ENCODE measurements at places on chromosomes 5 and 9. TPM values are rescaled to one million over a fixed set of nuclear protein-coding genes. Genes with fewer than 3 reads are reported as not detected.

DNA sequence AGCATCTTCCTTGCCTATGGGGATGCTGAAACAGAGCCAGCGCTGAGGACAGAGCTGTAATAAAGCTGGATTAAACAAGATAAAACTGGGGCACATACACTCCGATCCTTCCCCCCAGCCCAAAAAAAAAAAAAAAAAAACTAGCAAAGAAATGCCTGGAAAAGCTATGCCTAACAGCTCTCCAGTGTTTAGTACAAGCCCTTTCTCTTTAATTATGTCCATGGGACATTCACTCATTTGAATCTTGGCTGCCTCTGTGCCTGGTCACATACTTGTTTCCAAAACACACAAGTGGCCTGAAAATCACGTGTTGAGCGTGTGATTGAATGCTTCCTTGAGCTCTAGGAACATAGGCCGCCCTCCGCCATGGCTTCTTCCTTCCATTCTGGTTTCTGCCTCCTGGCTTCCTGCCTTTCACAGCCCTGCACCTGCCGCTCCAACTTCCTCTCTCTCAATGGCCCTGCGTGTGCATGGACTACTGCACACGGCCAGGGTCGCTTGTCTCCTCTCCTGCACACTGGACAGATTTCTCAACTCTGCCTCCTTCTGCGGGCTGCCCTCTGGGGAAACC is 111.0 kb upstream of the RETREG1 start:
- no peaks in the 10 kb centered on the region for H3K27me3 ChIP-seq
- H3K36me3 ChIP-seq, result peaks cover 12% of the 10 kb centered on the region
- no peak overlapping the region for H3K4me3 ChIP-seq
- peak; percentile 54 for DNase-seq
- H3K4me1 ChIP-seq, result peaks cover 11% of the 10 kb centered on the region

DNA sequence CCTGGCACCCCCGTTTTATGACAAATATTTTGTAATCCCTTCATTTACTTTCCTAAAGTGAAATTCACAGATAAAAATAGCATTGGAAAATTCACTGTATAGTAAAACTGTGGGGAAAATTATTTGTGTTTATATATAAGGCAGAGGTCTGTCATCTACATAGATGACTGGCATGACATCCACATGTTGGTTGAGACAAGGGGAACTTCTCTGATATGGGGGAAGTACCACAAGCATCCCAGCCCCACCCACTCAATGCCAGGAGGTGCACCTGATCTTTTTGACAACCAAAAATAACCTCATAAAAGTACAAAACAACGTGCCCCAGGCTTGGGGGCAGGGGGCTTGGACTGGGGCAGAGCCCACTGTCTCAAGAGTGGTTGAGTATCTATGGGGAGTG is 6.3 kb upstream of the TDRD7 start:
- no peak overlapping the region for H3K27ac ChIP-seq
- H3K4me3 ChIP-seq, result no peak overlapping the region

- no peaks in the 10 kb centered on the region for H3K36me3 ChIP-seq
- H3K27ac ChIP-seq, result no peak overlapping the region
- H3K4me3 ChIP-seq, result no peak overlapping the region
- no peaks in the 10 kb centered on the region for H3K27me3 ChIP-seq
These were observed 209.8 kb downstream of the ENC1 start for GRCh38 chr5:74430631-74431289.

GRCh38 chr5:62780888-62781287 is 202.3 kb downstream of the LRRC70 start:
- no peaks in the 10 kb centered on the region for H3K4me1 ChIP-seq
- H3K27ac ChIP-seq, result no peak overlapping the region
- H3K27me3 ChIP-seq, result no peaks in the 10 kb centered on the region

GRCh38 chr5:172452398-172453205 is 1.7 kb downstream of the SH3PXD2B start:
- H3K4me3 ChIP-seq, result peak overlapping the region; percentile 83
- no peaks in the 10 kb centered on the region for H3K36me3 ChIP-seq
- peak overlapping the region; percentile 73 for H3K27ac ChIP-seq
- peaks cover 3% of the 10 kb centered on the region for H3K4me1 ChIP-seq

DNA sequence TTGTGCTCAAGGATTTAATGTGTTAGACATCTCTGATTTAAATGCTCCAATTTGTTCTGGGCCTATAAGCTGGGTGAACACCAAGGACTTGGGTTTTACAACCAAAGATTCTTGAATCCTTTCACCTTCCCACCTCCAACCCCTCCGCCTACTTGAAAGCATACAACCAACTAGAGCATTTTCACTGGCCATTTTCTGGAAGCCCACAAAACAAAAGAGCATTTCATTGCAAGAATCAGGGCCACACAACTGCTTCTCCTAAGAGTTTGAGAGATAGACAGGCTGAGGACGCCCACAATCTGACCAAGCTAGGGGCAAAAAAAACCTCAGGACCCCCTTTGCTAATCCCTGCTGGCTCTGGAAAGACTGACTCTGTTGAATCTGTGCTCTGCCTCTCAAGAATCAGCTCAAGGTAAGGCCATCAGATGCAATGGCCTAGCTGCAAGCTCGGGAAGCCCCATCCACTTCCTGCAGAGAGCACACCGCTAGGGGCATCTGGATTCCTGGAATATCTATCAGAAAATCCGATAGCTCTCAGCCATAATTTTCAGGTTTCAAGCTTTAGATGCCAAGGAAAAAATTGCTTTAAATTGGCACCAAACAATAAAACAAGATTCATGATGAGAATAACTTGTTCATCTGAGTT is 57.7 kb downstream of the RETREG1 start:
- H3K27ac ChIP-seq, result no peak overlapping the region
- no peaks in the 10 kb centered on the region for H3K4me1 ChIP-seq
- H3K4me3 ChIP-seq, result no peak overlapping the region
- H3K36me3 ChIP-seq, result no peaks in the 10 kb centered on the region
- DNase-seq, result no peak
- H3K27me3 ChIP-seq, result no peaks in the 10 kb centered on the region

- no peak overlapping the region for H3K4me3 ChIP-seq
- no peaks in the 10 kb centered on the region for H3K4me1 ChIP-seq
- no peak overlapping the region for H3K27ac ChIP-seq
- no peak for DNase-seq
- H3K27me3 ChIP-seq, result no peaks in the 10 kb centered on the region
These were observed 42.2 kb downstream of the SECISBP2 start for GRCh38 chr9:89360465-89360864.

- no peaks in the 10 kb centered on the region for H3K27me3 ChIP-seq
- H3K36me3 ChIP-seq, result no peaks in the 10 kb centered on the region
- H3K4me1 ChIP-seq, result no peaks in the 10 kb centered on the region
- no peak overlapping the region for H3K4me3 ChIP-seq
- peak overlapping the region; percentile 53 for H3K27ac ChIP-seq
These were observed 95.3 kb downstream of the RGS3 start for GRCh38 chr9:113558632-113559502.

GRCh38 chr5:10059980-10060379 is 189.7 kb downstream of the ATPSCKMT start:
- no peaks in the 10 kb centered on the region for H3K36me3 ChIP-seq
- DNase-seq, result no peak
- no peaks in the 10 kb centered on the region for H3K4me1 ChIP-seq
- H3K27me3 ChIP-seq, result no peaks in the 10 kb centered on the region

- H3K27ac ChIP-seq, result no peak overlapping the region
- no peaks in the 10 kb centered on the region for H3K27me3 ChIP-seq
- no peak for DNase-seq
- H3K4me1 ChIP-seq, result no peaks in the 10 kb centered on the region
- peak overlapping the region; percentile 54 for H3K4me3 ChIP-seq
- no peaks in the 10 kb centered on the region for H3K36me3 ChIP-seq
These were observed 35.5 kb upstream of the ADAMTSL1 start for GRCh38 chr9:18438300-18438925.

- H3K36me3 ChIP-seq, result no peaks in the 10 kb centered on the region
- H3K4me3 ChIP-seq, result no peak overlapping the region
- H3K4me1 ChIP-seq, result no peaks in the 10 kb centered on the region
- no peaks in the 10 kb centered on the region for H3K27me3 ChIP-seq
- no peak for DNase-seq
These were observed 76.2 kb upstream of the SPIN1 start for GRCh38 chr9:88312045-88312444.

- no peak overlapping the region for H3K27ac ChIP-seq
- no peaks in the 10 kb centered on the region for H3K27me3 ChIP-seq
- no peak for DNase-seq
These were observed 156.4 kb downstream of the GABBR2 start for GRCh38 chr9:98552331-98552730.

DNA sequence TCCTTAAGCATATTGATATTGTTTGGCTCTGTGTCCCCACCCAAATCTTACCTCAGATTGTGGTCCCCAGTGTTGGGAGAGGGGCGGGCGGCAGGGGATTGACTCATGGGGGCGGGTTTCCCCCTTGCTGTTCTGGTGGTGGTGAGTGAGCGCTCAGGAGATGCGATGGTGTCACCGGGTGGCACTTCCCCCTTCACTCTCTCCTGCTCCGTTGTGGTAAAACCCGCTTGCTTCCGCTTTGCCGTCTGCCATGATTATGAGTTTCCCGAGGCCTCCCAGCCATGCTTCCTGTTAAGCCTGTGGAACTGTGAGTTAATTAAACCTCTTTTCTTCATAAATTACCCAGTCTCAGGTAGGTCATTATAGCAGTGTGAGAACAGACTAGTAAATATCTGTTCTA is 229.1 kb downstream of the IRX2 start:
- no peak overlapping the region for H3K27ac ChIP-seq
- H3K27me3 ChIP-seq, result no peaks in the 10 kb centered on the region
- H3K4me3 ChIP-seq, result no peak overlapping the region
- H3K36me3 ChIP-seq, result no peaks in the 10 kb centered on the region
- DNase-seq, result no peak

DNA sequence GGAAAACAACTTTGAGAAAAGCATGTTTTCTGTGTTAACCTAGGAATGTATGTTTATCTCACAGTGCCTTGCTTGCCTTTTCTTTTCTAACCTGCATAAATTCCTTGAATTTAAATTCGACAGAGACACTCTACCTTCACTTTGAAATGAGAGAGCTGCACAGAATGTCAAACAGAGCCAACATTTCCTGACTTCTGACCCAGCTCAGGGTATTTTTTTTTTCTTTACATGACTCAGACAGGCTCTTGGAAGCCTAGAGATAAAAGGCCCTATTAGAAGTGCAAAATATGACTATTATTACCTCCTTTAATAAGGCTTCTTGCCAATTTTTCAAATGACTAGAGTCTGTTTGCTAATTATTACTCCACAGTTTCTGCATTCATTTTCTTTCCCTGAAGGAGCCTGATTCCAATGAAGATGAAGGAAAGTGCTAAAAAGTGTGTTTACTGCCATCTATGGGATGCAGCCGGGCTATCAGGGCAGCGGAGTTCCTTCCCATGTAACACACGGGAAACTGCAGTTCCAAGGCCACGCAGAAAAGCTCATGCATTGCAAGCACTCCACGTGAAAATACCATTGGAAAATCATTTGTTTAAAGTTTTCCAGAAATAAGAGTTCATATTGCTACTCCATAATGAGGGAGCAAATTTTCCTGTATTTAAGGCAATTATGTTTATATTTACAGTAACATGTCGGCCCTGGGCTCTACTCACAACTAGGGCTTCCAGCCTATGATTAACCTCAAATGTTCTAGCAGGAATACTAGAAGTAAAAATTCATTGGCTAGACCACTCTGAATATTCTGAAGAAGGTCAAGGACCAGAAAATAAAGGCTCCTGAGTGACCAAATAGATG is 485.6 kb downstream of the ZSWIM6 start:
- no peak overlapping the region for H3K27ac ChIP-seq
- no peaks in the 10 kb centered on the region for H3K4me1 ChIP-seq
- no peaks in the 10 kb centered on the region for H3K27me3 ChIP-seq
- H3K36me3 ChIP-seq, result no peaks in the 10 kb centered on the region
- DNase-seq, result peak; percentile 74

GRCh38 chr5:54234304-54234933 is 76.0 kb downstream of the ARL15 start:
- no peaks in the 10 kb centered on the region for H3K27me3 ChIP-seq
- DNase-seq, result no peak
- no peaks in the 10 kb centered on the region for H3K4me1 ChIP-seq

- no peaks in the 10 kb centered on the region for H3K36me3 ChIP-seq
- H3K4me1 ChIP-seq, result peaks cover 3% of the 10 kb centered on the region
- H3K27me3 ChIP-seq, result no peaks in the 10 kb centered on the region
- no peak overlapping the region for H3K4me3 ChIP-seq
- H3K27ac ChIP-seq, result no peak overlapping the region
These were observed 17.7 kb downstream of the GNAQ start for GRCh38 chr9:78013934-78014333.

DNA sequence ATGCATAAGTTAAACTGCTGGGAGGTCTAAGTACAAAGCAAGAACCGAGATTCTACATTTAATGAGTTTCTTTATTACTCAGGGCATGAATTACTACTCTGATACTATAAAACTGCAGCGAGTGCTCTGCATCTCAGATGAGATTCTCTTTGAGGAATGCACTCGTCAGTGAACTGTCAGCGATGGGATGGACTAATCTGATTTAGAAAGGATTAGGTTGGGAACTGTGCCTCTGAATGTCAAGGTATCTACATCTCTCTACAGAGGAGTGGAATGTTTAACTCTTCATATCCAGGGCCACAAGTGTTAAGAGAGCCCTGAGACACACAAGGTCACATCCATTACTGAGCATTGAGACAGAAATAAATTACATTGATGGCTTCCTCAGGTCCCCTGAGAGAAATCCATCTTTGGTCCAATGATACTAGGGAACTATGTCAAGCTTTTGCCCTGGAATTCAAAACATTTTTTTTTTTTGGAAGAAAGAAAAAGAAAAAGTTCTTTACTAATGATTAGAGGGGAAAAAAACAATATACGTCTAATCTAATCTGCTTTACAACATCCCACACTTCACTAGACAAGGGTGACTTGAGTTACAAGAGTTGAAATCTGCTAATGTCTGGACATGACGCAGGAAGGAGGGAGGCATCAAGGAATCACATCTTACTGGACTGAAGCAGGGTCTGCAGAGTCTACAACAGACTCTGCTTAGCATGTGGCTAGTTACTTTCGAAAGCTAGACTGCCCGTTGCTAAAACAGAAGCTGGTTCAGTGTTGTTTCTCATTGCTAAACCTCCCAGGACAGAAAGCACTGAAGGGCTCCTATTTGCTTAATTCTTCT is 270.0 kb upstream of the TLE4 start:
- no peaks in the 10 kb centered on the region for H3K27me3 ChIP-seq
- H3K4me1 ChIP-seq, result no peaks in the 10 kb centered on the region
- H3K27ac ChIP-seq, result no peak overlapping the region
- no peak overlapping the region for H3K4me3 ChIP-seq

DNA sequence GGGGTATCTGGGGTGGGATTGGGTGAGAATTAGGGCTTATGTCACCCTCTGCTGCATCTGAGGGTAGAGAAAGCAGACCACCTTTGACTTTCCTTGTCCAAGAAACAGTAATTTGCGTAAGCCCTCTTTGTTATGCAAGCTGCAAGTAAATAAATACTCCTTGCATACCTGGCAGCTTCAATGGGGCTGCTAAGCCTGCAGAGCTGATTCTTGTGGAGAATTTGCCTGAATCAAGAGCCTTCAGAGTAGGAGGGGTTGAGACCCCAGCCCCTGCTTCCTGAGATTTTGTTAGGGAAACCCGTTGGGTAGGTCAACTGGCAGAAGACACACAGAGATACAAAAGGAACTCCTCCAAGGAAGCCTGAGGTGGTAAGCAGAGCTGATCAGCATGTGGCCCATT is 515.1 kb downstream of the DMAC1 start:
- no peak overlapping the region for H3K4me3 ChIP-seq
- no peaks in the 10 kb centered on the region for H3K4me1 ChIP-seq
- H3K36me3 ChIP-seq, result no peaks in the 10 kb centered on the region
- H3K27ac ChIP-seq, result no peak overlapping the region
- no peaks in the 10 kb centered on the region for H3K27me3 ChIP-seq

The CARTPT gene
- total RNA-seq, result not detected

The SLC26A2 gene
- 35.9 TPM for total RNA-seq

The MTAP gene
- total RNA-seq, result 28.1 TPM

The SPINK13 gene
- total RNA-seq, result not detected

The GARIN3 gene
- total RNA-seq, result not detected

The OTULIN gene
- 42.2 TPM for total RNA-seq

The CRB2 gene
- total RNA-seq, result not detected

The FOXD4L3 gene
- total RNA-seq, result not detected

The IL9 gene
- not detected for total RNA-seq

The EGFL7 gene
- total RNA-seq, result 53.1 TPM

Measured in Peyer's patch (tissue), 4 donors.